AG04450 (cell line): ENCODE measurements at places on chromosomes 4 and X. TPM values are rescaled to one million over a fixed set of nuclear protein-coding genes. Genes with fewer than 3 reads are reported as not detected.

GRCh38 chrX:23937100-23937499 is 29.3 kb downstream of the CXorf58 start:
- DNase-seq = no peak

- DNase-seq = no peak
Measured at GRCh38 chr4:6364581-6364980, 94.9 kb downstream of the WFS1 start.

MAOA gene
- 0.37 and 0.40 TPM in 2 replicates for polyA plus RNA-seq

GRCh38 chr4:138572007-138572406 is 329.9 kb upstream of the SLC7A11 start:
- no peak for DNase-seq

GRCh38 chrX:14873676-14874049 is 442 bp downstream of the MOSPD2 start:
- no peak for DNase-seq

CXCL3 gene
- polyA plus RNA-seq = 0.43 and 0.74 TPM in 2 replicates

DNA sequence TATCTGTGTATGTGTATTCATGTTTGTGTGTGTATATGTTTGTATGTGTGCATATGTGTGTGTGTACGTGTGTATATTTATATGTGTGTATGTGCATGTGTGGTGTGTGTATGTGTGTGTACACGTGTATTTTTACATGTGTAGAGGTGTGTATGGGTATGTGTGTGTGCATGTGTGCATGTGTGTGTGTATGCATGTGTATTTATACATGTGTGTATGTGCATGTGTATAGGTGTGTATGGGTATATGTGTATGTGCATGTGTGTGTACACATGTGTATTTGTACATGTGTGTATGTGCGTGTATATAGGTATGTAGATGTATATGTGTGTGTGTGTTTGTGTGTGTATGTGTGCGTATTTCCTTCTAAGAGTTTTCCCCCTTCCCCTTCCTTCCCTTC is 207.7 kb upstream of the ATP6AP2 start:
- no peak for DNase-seq
